ENCODE measurements at places on chromosomes 7 and 10.

GRCh38 chr7:125059861-125060456 lies 130.3 kb upstream of the POT1 start:
- no peak for DNase-seq

- no peak for DNase-seq
Observed at GRCh38 chr7:128863433-128863989, 855 bp downstream of the ATP6V1F start.

DNA sequence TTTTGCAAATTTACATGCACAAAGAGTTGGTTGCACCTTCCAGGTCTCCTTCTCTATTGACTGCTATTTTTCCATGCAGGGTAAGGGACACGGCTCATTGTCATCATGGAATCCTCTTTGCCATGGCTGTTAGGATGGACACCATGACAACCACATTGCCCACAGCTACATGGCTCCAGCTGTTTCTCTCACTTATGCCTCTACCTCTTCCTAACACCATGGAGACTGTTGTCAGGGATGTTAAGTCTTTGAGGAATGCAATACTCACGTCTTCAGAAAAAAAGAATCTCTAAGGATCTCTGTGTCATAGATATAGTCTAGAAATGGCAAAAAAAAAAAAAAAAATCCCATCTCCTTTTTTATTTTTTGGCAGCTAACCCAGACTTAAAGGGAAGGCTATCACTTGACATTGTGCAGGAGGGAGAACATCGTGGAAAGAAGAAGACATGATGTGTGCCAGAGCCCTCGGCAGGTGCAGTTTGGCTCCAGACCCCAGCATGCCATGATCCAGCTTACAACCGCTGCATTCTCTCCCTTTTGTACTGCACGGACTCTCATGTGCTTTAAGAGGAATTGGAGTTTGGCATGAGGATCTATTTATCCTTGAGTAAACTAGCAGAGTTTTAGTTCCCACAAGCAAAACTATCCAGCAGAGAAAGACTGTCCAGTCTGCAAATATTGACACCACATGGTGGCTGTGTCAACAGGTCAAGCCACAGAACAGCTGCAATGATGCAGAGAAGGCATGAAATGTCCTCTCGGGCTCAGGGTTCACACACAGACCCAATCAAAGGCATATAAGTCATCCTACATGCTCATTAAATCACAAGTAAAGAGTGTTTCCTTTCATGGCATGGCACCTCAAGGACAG lies 70.8 kb downstream of the FRMD4A start:
- no peak for DNase-seq

DNA sequence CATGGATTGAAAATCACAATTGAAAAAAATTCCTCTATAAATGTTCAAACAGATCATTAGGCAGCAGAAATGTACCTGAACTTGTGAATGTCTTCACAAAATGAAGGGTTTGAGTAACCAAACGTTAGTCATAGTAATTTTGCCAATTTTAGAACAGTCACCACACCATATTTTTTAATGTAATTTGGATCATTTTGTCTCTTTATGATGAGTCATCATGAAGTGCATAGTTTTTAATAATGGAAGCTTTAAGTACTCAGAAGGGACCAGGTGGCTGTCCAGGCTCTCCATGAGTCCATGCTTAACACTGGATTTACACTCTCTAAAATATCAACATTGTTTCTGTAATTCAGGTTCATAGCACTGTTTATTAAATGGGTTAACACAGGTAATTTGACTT lies 219.2 kb downstream of the ETV1 start:
- no peak for DNase-seq

DNA sequence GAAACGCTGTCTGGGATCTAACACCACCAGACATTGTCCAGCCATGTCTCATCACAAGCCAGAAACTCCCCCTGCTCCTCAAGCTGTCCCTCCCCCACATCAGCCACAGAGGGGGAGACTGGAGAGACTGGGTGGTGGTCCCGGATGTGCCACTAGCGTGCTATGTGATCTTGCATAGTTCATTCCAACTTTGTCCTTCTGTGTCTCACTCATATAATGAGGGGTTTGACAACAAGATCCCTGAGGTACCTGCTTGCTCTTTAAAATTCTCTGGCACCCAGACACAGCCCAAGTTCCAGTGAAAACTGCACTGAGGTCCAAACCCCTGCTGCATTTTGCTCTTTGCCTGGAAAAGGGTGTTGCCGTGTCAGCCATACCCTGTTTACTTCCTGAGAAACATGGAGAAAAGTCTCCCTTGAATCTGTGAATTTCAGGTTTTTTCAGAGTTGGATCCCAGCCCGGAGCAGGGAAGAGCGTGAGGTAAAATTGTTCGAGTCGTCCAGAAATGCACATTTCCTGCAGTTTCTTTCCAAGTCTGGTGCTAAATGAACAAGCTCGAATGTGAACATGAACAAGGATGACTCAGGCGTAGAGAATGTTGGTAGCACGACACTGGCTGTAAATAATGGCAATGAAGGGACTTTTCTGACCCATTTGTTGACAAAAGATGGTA lies 156.6 kb downstream of the CCDC3 start:
- DNase-seq: no peak

DNA sequence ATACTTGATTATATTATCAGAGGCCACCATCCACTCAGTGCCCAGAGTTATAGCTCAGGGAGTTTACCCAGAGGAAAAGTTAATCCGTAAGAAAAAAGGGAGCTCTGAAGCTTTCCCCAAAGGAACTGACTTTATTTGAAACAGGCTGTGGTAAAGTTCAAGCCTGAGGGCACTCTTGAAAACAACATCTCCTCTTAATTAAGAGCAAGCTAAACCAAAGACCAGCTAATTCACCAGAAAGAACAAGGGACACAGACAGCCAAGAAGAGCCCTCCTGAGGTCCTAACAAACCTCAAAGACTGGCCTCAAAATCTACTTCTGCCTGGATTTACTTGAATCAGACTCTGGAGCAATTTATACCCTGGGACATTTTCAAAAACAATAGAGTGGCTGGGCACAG lies 159.6 kb upstream of the CHST15 start:
- no peak for DNase-seq

DNA sequence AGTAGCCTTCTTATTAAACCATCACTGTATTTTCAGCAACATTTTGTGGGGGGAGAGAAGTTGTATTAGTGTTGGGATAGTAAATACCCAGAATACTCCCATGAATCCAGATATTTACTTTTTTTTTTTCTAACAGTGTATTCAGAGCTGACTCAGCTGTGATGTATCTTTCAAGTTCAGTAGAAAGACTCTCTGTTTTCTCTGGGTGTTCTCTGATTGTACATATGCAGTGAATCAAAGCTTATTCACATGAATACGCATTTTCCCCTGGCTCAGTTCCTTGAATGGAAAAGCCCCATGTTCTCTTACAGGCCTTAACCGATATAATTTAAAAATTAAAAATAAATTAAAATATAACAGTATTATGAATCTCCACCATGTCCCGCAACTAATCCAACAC lies 1.3 kb downstream of the TFPI2 start:
- DNase-seq: no peak
